ENCODE measurements at places on chromosomes 1 and 21.

DNA sequence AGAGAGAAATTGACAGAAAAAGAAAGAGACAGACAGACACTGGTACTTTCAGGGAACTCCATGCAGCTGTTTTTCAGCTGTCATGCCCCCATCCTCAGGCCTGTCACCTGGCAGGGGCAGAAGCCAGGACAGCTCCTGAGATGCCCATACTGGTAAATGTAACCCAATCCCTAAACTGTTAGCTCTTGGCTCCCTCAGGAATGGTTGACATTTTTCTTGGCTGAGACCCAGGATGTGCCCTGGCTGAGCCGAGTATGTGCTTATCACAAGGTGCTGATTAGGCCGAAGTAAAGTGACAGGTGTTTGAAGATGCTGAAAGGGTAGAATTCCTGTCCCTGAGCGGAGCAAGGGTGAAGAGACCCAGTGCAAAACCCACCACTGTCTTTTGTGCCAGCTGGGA, 50.7 kb downstream of the PGM1 start:
- H3K27ac ChIP-seq = no peak overlapping the region
- H3K27me3 ChIP-seq = no peaks in the 10 kb centered on the region
- DNase-seq = no peak

GRCh38 chr1:233355841-233356704, 28.5 kb downstream of the MAP3K21 start:
- DNase-seq = no peak
- no peaks in the 10 kb centered on the region for H3K27me3 ChIP-seq
- H3K4me1 ChIP-seq = peaks cover 9% of the 10 kb centered on the region
- H3K4me3 ChIP-seq = peak overlapping the region; percentile 70
- no peaks in the 10 kb centered on the region for H3K36me3 ChIP-seq
- H3K27ac ChIP-seq = no peak overlapping the region

DNA sequence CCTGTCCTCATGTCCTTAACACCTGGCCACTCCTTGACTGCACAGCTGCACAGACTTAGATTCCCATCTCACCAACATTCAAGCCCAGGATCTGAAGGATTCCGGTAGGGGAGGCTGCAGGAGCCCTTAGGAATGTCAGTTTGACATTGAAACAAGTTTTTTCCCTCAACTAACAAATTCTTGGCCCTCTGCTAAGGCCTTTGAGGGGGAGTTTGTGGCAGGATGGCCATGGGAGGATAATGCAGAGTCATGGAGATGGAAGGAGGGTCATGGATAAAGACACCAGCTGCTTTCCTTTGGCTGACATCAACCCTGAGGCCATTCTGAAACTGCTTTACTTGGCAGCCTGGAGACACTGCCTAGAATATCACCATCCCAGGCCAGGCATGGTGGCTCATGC, 63.4 kb upstream of the PPP2R5A start:
- no peak for DNase-seq
- H3K27ac ChIP-seq = peak overlapping the region; percentile 57
- peaks cover 27% of the 10 kb centered on the region for H3K4me1 ChIP-seq
- no peaks in the 10 kb centered on the region for H3K27me3 ChIP-seq
- H3K36me3 ChIP-seq = peaks cover 4% of the 10 kb centered on the region
- no peak overlapping the region for H3K4me3 ChIP-seq

GRCh38 chr1:204961765-204962419, 81.1 kb upstream of the CNTN2 start:
- no peak overlapping the region for H3K27ac ChIP-seq
- H3K36me3 ChIP-seq = peaks cover 3% of the 10 kb centered on the region
- H3K27me3 ChIP-seq = peaks cover 93% of the 10 kb centered on the region
- DNase-seq = no peak
- no peak overlapping the region for H3K4me3 ChIP-seq
- H3K4me1 ChIP-seq = peaks cover 3% of the 10 kb centered on the region

DNA sequence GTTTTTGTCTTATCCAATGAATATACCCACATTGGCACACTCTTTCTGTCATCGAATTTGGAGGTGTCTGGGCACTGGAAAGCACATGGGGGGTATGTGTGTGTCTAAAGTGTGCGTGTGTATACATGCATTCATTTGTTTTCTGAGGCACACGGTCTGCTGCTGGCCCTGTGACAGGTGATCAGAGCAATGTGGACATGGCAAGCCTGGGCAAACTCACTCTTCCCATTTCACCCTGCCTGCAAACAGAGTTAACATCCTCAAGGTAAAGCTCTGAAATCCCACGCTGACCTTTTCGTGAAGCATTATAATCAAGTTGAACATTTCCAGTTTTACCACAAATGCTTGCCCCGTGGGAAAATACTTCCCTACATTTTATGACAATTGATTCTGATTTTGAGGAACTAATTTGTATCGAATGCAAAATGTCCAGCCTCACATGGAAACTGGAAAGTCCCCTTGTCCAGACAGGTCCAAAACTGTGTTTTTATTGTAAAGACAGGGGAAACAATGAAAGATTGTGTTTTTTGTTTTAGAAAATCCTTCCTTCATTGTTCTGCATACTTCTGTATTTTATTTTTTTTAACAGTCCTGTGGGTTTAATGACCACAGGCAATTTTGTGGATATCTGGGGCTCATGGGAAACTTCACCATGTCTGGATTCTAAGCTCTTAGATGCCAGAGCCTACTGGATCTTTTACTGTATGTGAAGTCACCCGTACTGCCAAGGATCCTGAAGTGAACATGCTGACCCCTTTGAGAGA, 160.9 kb downstream of the PBX1 start:
- H3K4me1 ChIP-seq = peaks cover 3% of the 10 kb centered on the region
- H3K27me3 ChIP-seq = no peaks in the 10 kb centered on the region
- no peaks in the 10 kb centered on the region for H3K36me3 ChIP-seq
- no peak overlapping the region for H3K4me3 ChIP-seq

All from T-helper 17 cell (primary cell).